Progenitor cell of endocrine pancreas (in vitro differentiated cells): ENCODE measurements at places on chromosomes 16 and 17.

GRCh38 chr17:33811004-33811760 is 443.9 kb upstream of the CCL2 start:
- no peak for DNase-seq
- H3K36me3 ChIP-seq: no peaks in the 10 kb centered on the region
- H3K27me3 ChIP-seq: peaks cover 6% of the 10 kb centered on the region
- no peak overlapping the region for H3K4me3 ChIP-seq

DNA sequence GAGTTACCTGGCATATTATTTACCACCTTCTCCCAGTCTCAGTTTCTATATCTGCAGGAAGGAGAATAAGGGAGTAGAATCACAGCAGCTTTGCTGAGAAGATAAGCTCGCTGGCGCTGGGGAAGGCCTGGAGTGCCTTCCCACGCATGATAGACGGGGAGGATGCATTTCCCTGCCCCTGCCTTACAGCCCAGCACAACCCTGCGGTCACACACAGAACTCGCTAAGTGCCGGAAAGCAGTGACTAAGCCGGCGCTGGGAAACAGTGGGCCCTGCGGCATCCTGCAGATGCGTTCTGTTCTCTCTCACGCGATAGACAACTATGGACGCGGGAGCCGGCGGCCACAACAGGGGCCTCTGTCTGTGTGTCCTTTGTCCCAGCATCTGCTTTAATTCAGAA is 4.8 kb downstream of the CA5A start:
- H3K27ac ChIP-seq: no peak overlapping the region
- H3K4me3 ChIP-seq: no peak overlapping the region
- no peak for DNase-seq
- peaks cover 16% of the 10 kb centered on the region for H3K4me1 ChIP-seq

GRCh38 chr17:83149761-83150251 is 70.4 kb downstream of the METRNL start:
- peaks cover 6% of the 10 kb centered on the region for H3K4me1 ChIP-seq
- H3K27ac ChIP-seq: no peak overlapping the region
- peaks cover 17% of the 10 kb centered on the region for H3K27me3 ChIP-seq
- no peak overlapping the region for H3K4me3 ChIP-seq

GRCh38 chr16:55515111-55515510 is 6.2 kb downstream of the LPCAT2 start:
- H3K36me3 ChIP-seq: peaks cover 15% of the 10 kb centered on the region
- H3K27me3 ChIP-seq: peaks cover 3% of the 10 kb centered on the region
- no peaks in the 10 kb centered on the region for H3K4me1 ChIP-seq
